ENCODE measurements at places on chromosomes 7 and 10. TPM values are rescaled to one million over a fixed set of nuclear protein-coding genes. Genes with fewer than 3 reads are reported as not detected.

The GNAT3 gene
- total RNA-seq = not detected

The STOX1 gene
- 7.7 TPM for total RNA-seq

The TCAF1 gene
- 64.3 TPM for total RNA-seq

The SOSTDC1 gene
- not detected for total RNA-seq

The CALML5 gene
- not detected for total RNA-seq

The STK31 gene
- 2.1 TPM for total RNA-seq

The NAMPT gene
- 223 TPM for total RNA-seq

The KEL gene
- 0.98 TPM for total RNA-seq

The PANK1 gene
- total RNA-seq = under 0.01 TPM

The INHBA gene
- total RNA-seq = 18.4 TPM

The C10orf90 gene
- total RNA-seq = 0.21 TPM

The KLF14 gene
- total RNA-seq = 0.27 TPM

The TMEM270 gene
- total RNA-seq = not detected

The DPY19L1 gene
- total RNA-seq = 29.6 TPM

The MBL2 gene
- not detected for total RNA-seq

The DMTF1 gene
- total RNA-seq = 193 TPM

The ADCYAP1R1 gene
- total RNA-seq = 9.5 TPM

The LMOD2 gene
- total RNA-seq = not detected

The HMX2 gene
- total RNA-seq = not detected

The HOXA2 gene
- total RNA-seq = not detected

The TFR2 gene
- 0.43 TPM for total RNA-seq

The CTAGE6 gene
- 0.26 TPM for total RNA-seq

The SPDYE9 gene
- total RNA-seq = not detected

The HPSE2 gene
- 7.7 TPM for total RNA-seq

The TLX1 gene
- not detected for total RNA-seq

The SEPTIN7 gene
- 503 TPM for total RNA-seq

The TCERG1L gene
- total RNA-seq = not detected

The KCNIP2 gene
- total RNA-seq = not detected
